Stimulated activated CD4-positive, alpha-beta T cell treated with anti-CD3 and anti-CD28 coated beads, TNF-alpha, amount 100 ng/mL, for 1 hour (primary cell): ENCODE measurements at places on chromosomes 3 and 15.

DNA sequence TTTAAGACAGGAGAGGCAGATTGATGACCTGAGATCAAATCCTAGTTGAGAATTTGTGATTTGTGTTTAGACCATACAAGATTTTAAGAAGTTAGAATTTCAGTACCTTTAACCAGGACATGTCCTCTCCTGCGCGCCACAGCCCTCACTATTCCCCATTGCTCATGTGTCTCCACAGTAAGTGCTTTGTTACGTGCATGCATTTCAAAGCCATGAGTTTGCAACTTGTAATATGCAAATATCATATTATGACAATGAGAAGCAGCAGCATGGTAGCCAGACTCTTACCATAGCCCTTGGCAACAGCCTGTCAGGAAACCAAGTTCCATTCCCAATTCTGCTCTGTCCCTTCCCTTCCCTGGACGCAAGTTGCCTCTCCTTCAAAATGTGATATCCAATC is 73.3 kb upstream of the ATP13A5 start:
- DNase-seq, result no peak

DNA sequence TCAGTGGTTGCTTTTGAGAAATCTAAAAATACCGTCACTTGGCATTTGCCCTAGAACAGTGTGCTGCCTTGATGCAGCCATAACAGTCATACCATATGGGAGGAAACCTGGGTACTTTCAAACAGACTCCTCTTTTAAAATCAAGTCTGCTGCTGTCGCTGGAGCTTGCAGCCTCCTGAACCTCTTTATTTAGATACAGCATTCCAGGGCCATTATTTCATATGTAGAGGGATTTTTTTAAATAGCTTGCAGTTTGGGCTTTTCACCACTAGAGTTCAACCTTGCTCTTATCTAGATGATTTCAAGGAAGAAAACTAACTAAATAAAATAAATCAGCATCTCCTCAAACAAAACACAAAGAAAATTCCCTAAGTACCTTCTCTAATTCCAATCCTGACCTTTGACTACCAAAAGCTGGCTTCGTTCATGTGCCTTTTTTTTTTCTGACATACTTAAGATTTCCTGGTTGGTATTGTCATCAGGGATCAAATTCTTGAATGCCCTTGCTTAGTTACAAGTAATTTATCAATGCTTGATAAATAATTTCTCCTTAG is 111.6 kb downstream of the KBTBD8 start:
- DNase-seq, result no peak

DNA sequence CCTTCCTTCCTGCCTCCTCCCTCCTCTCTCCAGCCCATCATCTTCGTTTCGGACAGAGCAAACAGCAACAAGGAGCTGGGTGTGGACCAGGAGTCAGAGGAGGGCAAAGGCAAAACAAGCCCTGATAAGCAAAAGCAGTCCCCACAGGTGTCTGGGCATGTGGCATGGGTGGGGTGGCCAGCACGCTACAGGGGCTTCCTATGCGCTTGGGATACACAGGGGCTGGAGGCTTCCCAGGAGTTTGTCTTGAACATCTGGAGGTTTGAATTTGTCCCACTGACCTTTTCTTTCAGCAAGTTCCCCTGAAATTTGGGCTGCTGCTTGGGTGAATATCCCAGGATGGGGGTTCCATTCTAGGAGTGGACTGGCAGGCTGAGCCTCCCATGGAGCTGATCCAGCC is 48.9 kb downstream of the CAPN3 start:
- no peak for DNase-seq

DNA sequence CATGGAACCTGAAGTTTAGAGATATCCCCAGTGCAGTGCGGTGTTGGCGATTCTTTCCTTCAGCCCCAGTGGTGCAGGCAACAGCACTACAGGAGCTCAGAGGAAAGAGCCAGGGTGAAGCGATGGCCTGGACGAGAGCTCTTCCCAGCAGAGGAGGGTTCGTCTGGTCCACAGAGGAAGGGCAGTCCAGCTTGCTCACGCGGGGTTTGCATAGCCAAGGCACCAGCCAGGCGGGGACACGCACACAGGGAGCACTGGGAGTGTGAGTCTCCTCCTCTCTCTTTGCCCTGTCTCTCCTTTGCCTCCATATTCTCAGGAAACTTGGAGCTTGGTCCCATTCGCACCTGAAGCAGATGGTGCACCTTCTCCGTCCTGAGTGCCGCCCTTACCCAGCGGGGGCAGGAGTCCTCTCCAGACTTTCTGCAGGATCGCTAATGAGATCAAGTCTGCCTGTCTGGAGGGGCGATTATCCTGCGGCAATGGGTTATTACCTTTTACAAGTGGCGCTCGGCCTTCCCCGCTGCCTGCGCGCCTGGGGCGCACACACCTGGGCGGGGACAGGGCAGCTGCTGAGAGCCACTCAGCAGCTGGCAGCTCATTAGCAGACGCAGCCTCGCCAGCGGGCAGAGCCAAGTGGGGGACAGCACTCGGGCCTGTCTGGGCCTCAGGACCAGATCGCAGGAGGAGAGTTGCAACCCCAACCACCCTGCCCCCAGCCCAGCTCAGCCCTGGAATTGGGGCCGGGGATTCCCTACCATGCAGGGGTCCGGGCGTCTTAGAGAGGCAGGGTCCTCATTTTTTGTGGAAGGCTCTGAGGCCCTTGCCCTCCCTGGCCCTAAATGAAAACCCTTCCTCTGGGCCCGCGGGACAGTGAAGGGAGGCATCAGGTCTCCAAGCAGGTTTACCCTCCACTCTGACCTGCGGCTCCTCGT is 119.0 kb upstream of the MEF2A start:
- DNase-seq, result no peak

- no peak for DNase-seq
Observed at GRCh38 chr3:158974904-158975303, 173.1 kb downstream of the MFSD1 start.

GRCh38 chr3:99410789-99411311 is 227.5 kb upstream of the COL8A1 start:
- no peak for DNase-seq

- no peak for DNase-seq
Observed at GRCh38 chr3:157067114-157067513, 92.8 kb downstream of the CCNL1 start.

GRCh38 chr3:180068023-180068422 is 31.3 kb upstream of the PEX5L start:
- DNase-seq, result no peak

GRCh38 chr3:23800731-23801130 is 5.0 kb upstream of the UBE2E1 start:
- DNase-seq, result no peak

DNA sequence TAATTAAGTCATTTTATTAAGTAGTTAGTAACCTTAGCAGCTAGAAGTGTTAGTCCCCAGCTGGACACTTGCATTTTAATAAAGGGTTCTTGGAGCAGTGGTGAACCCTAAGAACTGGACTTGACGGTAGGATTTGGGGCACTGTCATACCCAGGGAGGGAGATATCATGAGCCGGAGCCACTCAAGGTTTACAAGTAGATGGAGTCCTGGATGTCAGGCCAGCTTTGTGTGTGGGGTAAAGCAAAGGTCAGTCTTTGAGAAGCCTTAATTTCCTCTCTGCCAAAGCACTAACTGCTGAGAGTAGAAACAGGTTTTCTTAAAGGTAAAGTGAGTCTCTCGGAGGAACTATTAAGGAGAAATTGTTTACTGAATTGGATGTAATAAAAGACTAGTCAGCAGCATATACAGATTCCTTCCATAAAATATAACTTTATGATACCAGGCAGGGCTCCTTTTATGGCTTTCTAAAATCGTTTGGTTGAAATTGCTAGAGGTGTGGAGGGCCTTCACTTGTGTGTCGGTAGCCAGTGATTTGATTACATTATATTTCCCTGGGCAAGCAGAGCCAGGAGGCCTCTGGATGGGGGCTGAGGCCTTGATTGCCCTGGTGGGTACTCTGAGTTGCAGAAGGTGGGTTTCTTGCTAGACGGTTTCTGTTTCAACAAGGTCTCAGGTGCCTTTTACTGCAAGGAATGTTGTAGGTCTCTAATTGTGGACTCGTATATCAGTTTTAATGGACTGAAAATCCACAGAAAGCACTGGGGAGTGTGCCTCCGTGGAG is 23.1 kb downstream of the SQOR start:
- no peak for DNase-seq

DNA sequence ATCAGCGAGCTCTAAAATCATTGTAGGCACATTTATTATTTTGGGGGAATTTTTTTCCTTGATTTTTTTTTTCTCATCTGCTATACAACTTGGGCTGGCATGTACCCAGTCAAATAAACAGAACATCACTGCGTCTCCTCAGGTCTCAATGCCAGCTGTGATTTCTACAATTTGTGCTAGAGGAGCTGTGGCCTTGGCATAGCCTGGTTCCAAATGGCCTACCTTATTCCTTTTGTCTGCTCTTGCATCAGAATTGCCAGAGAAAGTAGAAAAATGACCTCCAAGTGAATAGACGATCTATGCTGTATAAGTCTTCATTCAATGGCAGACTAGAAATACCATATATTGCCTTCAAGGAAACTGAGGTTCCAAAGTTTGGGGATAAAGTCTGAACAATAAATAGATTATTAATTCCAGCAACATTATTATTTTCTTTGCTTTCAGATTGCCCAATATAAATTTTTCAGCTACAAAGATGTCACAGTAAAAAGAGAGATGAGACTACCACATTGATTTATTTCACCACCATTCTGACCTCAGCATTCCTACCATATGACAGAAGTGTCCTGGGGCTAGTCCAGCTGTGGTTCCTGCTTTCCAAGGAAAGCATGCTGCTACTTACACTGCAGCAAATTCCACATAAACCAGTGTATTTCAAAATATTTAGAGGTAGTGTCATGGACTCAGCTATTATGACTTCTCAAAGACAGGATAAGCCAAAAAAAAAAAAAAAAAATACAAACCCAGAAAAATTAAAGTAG is 493.9 kb upstream of the ZNF385D start:
- no peak for DNase-seq

- DNase-seq, result no peak
Observed at GRCh38 chr3:108062051-108062450, 28.8 kb downstream of the CD47 start.

- no peak for DNase-seq
Observed at GRCh38 chr3:189680723-189681122, 49.5 kb downstream of the TP63 start.

- DNase-seq, result no peak
Observed at GRCh38 chr3:169348276-169348675, 315.2 kb downstream of the MECOM start.

- no peak for DNase-seq
Observed at GRCh38 chr3:20563251-20563650, 377.2 kb upstream of the SGO1 start.

DNA sequence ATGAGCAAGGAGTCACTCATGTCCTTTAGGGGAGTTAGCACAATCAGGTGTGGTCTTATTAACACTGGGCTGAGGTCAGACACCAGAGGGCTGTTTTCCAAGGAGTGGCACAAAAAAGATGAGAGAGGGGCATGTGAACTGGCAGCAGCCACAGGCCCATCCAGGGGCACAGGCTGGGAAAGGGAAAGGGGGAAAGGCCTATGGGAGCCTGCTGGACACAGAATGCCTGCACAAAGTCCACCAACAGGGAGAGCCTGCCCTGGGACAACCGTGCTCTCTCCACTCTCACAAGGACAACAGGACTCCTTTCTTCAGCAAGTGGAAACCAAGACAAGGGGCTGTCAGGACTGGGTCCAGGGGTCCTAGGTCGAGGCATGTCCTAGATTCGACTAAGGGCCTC is 109.6 kb downstream of the ADCY5 start:
- DNase-seq, result no peak

- DNase-seq, result no peak
Observed at GRCh38 chr3:143952569-143953072, 19.0 kb upstream of the DIPK2A start.

GRCh38 chr3:4687167-4687566 is 194.0 kb downstream of the ITPR1 start:
- DNase-seq, result no peak

GRCh38 chr15:70284438-70285214 is 186.9 kb upstream of the TLE3 start:
- no peak for DNase-seq

DNA sequence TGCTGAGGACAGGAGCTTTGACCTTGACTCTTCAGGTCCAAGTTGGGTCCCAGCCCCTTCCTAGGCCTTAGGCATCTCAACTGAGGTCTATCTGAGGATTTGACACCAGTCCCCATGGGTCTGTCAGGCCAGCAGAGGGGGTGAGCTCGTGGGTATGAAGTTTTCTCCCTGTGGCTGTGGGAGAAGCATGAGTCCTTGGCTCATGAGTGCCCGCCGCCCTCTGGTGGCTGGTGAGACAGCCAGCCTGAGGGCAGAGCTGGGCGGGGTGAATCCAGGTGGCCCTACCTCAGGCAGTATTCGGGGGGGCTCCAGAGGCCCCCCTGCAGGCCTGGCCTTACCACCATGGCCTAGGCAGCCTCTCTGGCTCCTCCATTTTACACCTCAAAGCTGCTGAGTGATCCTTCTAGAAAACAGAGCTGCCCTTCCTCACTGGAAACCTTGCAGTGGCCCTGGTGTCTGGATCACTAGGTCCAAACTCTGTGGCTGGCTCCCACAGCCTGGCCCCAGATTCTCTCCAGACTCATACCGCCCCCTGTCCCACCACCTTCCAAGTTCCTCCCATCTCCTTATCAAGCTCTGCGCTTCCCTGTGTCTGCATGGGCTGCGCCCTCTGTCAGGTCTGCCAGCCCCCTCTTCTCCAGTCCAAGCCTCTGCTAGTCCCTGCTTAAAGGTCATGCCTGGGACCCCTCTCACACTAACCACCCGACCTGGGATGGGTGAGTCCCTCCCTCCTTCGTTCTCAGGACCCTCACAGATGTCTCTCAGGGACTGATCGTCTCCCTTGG is 16.1 kb downstream of the SH2D7 start:
- DNase-seq, result peak; percentile 64

GRCh38 chr3:148381051-148381450 is 316.7 kb upstream of the AGTR1 start:
- no peak for DNase-seq

- no peak for DNase-seq
Observed at GRCh38 chr3:9205345-9206143, 43.9 kb downstream of the SRGAP3 start.

DNA sequence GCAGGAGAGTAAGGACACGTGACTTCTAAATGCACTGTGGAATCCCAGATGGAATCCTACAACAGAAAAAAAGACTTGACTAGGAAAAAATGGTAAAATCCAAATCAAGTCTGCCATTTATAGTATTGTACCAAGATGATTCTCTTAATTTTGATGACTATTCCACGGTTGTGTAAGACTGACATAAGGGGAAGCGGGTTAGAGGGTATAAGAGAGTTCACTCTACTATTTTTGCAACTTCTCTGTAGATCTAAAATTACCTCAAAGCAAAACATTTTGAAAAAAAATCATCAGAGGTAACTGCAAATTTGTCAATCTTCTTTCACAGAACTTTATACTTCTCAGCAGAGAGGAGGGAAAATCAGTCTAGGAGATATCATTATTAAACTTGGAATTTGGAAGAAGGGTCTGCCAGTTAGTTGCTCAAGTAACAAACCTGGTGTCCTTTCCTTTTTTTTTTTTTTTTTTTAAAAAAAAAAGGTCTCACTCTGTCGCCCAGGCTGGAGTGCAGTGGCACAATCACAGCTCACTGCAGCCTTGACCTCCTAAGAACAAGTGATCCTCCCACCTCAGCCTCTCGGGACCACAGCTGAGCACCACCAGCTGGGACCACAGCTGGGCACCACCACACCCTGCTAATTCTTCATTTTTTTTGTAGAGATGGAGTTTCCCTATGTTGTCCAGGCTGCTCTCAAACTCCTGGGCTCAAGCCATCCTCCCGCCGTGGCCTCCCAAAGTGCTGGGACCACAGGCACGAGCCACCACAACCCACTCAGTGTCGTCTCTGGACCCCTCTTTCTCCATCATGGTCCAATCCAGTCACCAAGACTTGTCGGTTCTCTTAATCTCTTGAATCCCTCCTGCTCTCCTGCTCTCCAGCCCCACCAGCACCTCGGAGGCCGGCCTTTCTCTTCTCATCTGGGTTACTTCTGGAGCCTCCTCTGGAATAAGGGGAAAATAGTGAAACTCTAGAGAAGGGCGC is 14.9 kb upstream of the HES1 start:
- no peak for DNase-seq
